ENCODE measurements at places on chromosomes 11 and 22. TPM values are rescaled to one million over a fixed set of nuclear protein-coding genes. Genes with fewer than 3 reads are reported as not detected.

GRCh38 chr22:31241200-31241599 lies 29.1 kb downstream of the LIMK2 start:
- DNase-seq: no peak
- H3K4me1 ChIP-seq: peaks cover 6% of the 10 kb centered on the region
- H3K36me3 ChIP-seq: no peaks in the 10 kb centered on the region
- no peak overlapping the region for H3K27ac ChIP-seq

- H3K27ac ChIP-seq: no peak overlapping the region
- H3K4me1 ChIP-seq: peaks cover under 1% of the 10 kb centered on the region
- DNase-seq: no peak
- H3K4me3 ChIP-seq: no peak overlapping the region
- H3K36me3 ChIP-seq: peaks cover 2% of the 10 kb centered on the region
These were observed 86.5 kb downstream of the WNT11 start for GRCh38 chr11:76119779-76120178.

Gene IGHMBP2
- 29.2 TPM for total RNA-seq

GRCh38 chr11:131932584-131933325 lies 562.3 kb downstream of the NTM start:
- H3K27ac ChIP-seq: no peak overlapping the region
- H3K27me3 ChIP-seq: no peaks in the 10 kb centered on the region
- no peak overlapping the region for H3K4me3 ChIP-seq
- no peaks in the 10 kb centered on the region for H3K4me1 ChIP-seq

Gene C1QTNF5
- total RNA-seq: not detected

DNA sequence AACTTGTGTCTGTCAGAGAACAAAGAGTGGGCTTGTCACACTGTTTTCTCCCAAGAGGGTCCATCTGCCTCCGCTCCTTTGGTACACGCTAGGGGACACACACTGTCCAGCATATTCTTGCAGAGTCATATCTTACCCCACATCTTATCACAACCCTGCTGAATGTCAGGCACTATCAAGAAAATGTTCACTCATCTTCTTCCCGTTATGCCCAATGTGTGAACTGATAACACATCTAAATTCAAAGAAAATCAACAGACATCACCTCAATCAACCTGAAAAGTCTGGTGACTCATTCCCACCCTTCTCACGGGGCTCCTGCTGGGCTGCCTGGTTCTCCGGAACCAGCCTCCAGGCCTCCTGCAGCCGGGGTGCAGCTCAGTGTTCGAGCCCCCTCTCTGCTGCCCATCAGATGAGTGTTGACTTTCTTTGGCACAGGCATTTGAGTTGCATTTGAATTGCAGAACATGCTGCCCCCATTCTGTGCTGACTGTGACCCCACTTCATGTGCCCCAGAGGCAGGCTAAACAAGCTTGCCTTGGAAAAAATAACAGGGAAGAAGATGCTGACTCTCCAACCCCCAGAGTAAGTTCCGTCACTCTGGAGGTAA lies 19.4 kb downstream of the GRAP2 start:
- H3K4me1 ChIP-seq: peaks cover 97% of the 10 kb centered on the region
- H3K27ac ChIP-seq: peak overlapping the region; percentile 100
- no peaks in the 10 kb centered on the region for H3K36me3 ChIP-seq
- H3K4me3 ChIP-seq: peak overlapping the region; percentile 83

Gene NRXN2
- 0.55 TPM for total RNA-seq

Gene KCNJ1
- total RNA-seq: not detected

- H3K36me3 ChIP-seq: no peaks in the 10 kb centered on the region
- no peak overlapping the region for H3K27ac ChIP-seq
- H3K4me1 ChIP-seq: peaks cover 15% of the 10 kb centered on the region
- H3K4me3 ChIP-seq: peak overlapping the region; percentile 62
- DNase-seq: no peak
These were observed 1.3 kb downstream of the SCARF2 start for GRCh38 chr22:20436307-20436767.

Gene RIMBP3B
- total RNA-seq: 0.12 TPM

Gene CTSW
- 16.8 TPM for total RNA-seq

DNA sequence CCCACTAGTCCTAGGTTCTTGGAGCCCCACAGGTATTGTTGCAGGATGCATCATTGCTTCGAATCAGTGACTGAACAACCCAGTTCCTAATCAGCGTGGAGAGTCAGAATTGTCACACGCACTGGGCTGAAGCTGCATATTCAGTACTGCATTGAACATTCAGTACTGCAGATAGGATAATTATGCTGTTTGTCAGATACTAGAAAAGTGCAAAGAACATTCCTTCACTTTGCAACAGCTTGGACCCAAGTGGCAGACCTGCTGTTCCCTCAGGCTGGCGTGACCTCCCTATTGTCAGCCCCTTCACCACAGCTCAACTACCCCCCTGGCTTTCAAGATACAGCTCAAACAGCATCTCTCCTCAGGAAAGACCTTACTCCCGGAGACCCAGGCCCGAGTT lies 27.6 kb downstream of the NF2 start:
- no peaks in the 10 kb centered on the region for H3K36me3 ChIP-seq
- no peak overlapping the region for H3K4me3 ChIP-seq
- peaks cover 40% of the 10 kb centered on the region for H3K4me1 ChIP-seq
- no peak overlapping the region for H3K27ac ChIP-seq

- no peaks in the 10 kb centered on the region for H3K27me3 ChIP-seq
- no peak overlapping the region for H3K4me3 ChIP-seq
- peaks cover 29% of the 10 kb centered on the region for H3K4me1 ChIP-seq
These were observed 10.6 kb downstream of the MSANTD4 start for GRCh38 chr11:106011481-106011880.

- no peak overlapping the region for H3K4me3 ChIP-seq
- no peak overlapping the region for H3K27ac ChIP-seq
- no peak for DNase-seq
- no peaks in the 10 kb centered on the region for H3K4me1 ChIP-seq
- peaks cover 25% of the 10 kb centered on the region for H3K27me3 ChIP-seq
These were observed 23.1 kb upstream of the NNMT start for GRCh38 chr11:114273071-114273470.

Gene ANO1
- not detected for total RNA-seq

Gene P2RY2
- total RNA-seq: not detected

Gene OR51E1
- total RNA-seq: not detected

DNA sequence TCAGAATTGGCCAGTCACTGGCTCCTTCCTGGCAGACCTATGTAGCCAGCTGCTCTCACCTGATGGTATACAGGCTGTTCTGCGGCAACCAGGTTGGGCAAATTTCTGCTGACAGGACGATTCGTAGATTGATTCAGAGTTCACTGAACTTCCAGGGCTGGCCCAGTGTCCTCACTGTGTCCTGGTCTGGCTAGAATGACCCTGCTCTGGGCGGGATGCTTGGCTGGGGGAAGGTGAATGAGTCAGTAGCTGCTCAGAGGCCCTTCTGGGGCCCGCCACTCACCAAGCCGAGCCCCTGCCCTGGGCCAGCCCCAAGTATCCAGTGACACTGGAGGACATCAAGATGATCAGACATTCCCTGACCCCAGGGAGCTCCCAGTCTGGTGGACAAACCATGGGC lies 62.9 kb upstream of the WNT11 start:
- H3K36me3 ChIP-seq: no peaks in the 10 kb centered on the region
- H3K27ac ChIP-seq: no peak overlapping the region
- no peak for DNase-seq
- no peaks in the 10 kb centered on the region for H3K4me1 ChIP-seq

Gene SYCE3
- total RNA-seq: 1.7 TPM

- no peak overlapping the region for H3K27ac ChIP-seq
- peaks cover 26% of the 10 kb centered on the region for H3K27me3 ChIP-seq
- DNase-seq: no peak
- H3K4me1 ChIP-seq: no peaks in the 10 kb centered on the region
- peaks cover 1% of the 10 kb centered on the region for H3K36me3 ChIP-seq
- H3K4me3 ChIP-seq: no peak overlapping the region
These were observed 20.7 kb upstream of the AQP11 start for GRCh38 chr11:77568916-77569675.

DNA sequence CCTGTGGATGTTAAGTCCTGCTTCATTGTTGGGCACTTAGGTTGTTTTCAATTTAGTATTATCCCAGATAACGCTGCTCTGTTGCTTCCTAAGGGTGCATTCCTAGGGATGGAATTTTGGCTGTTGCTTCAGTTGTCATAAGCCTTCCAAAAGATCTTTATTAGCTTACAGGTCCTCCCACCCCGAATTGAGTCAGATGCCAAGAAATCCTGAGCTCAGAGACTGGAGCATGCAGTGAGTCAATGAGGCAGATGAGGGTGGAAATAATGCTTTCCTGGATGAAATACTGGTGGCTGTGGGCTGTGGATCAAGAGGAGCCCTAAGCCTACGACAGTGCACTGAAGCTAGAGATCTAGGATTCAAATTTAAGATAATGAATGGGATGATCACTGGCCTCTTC lies 10.7 kb upstream of the IL18BP start:
- H3K4me3 ChIP-seq: no peak overlapping the region
- H3K27me3 ChIP-seq: no peaks in the 10 kb centered on the region
- no peak for DNase-seq
- H3K27ac ChIP-seq: peak overlapping the region; percentile 11
- H3K36me3 ChIP-seq: peaks cover 2% of the 10 kb centered on the region

DNA sequence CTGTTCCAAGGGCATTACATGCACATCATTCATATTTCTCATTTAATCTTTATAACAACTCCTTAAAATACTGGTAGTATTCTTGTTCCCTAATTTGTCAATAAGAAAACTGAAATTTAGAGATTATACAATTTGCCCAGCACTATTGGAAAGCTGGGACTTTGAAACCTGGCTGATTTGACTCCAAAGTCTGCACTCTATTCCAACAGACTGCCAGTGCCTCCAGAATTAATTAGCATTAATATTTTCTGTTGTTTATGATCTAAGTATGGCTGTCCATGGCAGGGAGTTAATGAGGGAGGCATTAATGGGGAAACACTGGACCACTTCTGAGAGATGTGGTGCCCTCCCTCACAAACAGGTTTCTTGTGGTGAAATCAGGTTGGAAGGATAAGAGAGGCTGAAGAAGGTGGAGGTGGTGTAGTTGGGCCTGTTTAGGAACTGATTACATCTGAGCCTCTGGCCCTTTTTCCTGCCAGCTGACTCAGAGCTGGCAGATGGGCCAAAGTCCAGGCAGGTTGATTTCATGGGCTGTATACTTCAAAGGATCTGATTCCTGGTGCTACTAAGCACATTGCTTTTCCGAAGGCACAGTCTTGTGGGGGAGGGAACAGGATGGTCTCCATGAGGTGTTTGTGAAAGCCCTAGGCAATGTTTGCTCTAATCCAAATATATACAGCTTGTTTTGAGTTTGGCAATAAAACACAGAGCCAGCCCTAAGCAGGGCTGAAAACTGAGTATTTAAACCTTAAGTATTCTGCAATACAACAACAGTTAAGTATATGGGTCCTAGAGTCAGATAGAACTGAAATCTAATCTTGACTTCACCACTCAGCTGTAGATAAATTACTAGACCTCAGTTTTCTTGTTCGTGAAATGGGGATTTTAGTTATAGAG lies 21.0 kb upstream of the RAB30 start:
- no peak overlapping the region for H3K27ac ChIP-seq
- H3K4me3 ChIP-seq: no peak overlapping the region
- no peaks in the 10 kb centered on the region for H3K36me3 ChIP-seq

DNA sequence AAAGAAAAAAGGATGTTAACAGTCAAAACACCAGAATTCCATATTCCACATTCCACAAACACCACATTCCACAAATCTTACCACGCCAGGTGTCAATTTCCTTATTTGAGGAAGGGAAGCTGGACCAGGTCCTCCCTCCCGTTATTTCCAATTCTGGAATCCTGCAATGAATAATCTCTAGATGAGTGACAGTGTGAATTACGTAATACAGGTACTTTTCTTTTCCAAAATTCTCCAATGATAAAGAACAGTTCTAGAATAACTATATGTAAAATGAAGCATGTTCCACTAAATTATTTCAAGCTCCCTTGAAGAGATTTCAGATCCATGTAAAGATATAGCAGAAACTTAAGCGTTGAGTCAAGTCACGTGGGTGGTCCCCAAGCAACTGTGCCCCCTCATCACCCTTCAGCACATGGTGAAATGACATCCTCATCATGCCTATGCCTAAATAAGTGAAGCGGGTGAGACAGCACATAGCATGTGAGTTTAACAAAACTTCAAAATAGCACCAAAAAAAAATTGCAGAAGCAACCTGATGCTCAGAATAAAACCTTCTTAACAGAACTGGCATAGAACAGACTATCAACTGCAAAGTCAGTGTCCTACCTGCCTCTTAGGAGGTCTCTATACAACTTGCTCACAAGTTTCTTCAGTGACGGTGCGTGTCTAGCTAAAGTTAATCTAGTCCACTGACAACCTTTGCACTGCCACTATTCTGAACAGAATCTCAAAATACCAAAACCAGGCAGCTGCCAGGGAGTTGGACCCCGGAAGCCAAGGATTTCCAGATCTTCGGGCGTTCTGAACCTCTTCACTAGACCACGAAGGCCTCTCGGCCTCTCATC lies 876 bp downstream of the NFRKB start:
- peak; percentile 9 for DNase-seq
- H3K27ac ChIP-seq: peak overlapping the region; percentile 70
- peaks cover 45% of the 10 kb centered on the region for H3K4me1 ChIP-seq
- peak overlapping the region; percentile 92 for H3K4me3 ChIP-seq
- H3K27me3 ChIP-seq: no peaks in the 10 kb centered on the region

DNA sequence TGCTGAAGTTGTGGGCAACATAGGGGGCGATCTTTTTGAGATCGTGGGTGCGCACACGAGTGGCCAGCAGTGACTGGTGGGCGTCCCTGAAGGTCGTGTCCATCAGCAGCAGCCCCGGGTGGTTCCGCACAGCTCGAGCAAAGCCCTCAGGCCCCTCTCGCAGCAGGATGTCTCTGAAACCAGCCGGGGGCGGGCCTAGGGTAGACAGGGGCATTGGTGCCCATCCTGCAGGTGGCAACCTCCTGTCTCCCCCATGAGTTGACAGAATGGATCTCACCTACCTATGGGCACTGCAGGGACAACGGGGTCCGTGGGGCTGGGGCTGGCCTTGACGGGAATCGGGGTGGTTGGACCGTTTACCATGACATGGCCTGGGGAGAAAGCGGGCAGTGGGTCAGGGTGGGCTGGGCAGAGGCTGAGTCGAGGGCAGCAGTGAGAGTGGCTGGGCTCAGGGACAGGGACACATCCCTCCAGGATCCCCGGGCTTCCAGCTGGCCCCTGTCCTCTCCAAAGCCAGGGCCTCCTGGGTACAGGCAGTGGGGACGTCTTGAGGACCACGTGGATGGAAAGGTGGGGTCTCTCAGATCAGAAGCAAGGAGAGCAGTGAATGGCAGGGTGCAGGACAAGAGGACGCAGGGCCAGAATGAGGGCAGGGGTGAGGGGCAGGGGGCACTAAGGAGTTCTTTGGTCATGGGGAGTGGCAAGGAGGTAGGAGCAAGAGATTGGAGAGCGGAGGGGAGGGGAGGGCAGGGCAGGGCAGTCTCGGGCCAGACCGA lies 4.2 kb upstream of the LRFN4 start:
- H3K36me3 ChIP-seq: peaks cover 1% of the 10 kb centered on the region
- no peaks in the 10 kb centered on the region for H3K27me3 ChIP-seq
- DNase-seq: no peak
- H3K4me3 ChIP-seq: no peak overlapping the region
- peaks cover 9% of the 10 kb centered on the region for H3K4me1 ChIP-seq

DNA sequence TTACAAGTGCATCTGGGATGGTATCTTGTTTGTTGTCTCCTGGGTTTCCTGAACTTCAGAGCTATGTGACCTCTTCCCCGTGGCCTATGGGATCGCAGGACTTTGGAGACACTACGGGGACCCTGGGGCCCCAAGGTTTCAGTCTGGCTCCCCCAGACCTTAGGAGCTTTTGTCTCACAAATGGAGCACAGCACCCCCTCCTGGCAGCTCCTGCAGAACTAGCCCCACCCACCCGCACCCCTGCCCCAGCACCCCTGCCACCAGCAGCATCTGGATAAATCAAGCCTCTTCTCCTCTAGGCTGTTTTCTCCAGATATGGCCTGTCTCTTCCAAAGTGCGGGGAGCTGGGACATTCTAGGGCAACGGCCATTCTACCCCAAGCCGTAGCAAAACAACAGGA lies 10.4 kb downstream of the RCOR2 start:
- peak; percentile 61 for DNase-seq
- peaks cover 5% of the 10 kb centered on the region for H3K36me3 ChIP-seq
- no peaks in the 10 kb centered on the region for H3K4me1 ChIP-seq
